WERI-Rb-1 (cell line): ENCODE measurements at places on chromosomes 11 and 22.

DNA sequence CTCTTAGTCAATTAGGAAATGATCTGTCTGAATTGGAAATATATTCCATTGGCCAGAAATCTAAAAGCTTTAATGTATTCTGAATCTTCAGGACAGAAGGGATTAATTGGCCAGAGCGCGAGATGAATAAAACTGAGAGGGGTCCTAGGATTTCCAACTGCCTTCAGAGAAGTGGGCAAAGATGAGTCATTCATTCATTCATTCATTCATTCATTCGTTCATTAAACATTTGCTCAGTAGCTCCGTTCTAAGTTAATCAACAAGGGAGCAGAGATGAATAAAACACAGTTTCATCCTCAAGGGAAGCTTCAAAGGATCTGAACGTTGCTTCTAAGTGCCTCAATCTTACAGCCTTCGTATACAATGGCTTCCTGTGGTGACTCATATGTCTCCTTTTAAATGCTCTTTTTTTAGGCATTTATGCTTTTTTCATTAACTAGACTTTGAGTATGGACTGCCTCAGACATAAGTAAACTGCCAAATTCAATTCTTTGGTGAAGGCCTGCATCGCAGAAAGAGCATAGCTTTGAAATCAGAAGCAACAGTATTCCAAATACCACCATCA lies 537.4 kb upstream of the CCDC90B start:
- DNase-seq: no peak

DNA sequence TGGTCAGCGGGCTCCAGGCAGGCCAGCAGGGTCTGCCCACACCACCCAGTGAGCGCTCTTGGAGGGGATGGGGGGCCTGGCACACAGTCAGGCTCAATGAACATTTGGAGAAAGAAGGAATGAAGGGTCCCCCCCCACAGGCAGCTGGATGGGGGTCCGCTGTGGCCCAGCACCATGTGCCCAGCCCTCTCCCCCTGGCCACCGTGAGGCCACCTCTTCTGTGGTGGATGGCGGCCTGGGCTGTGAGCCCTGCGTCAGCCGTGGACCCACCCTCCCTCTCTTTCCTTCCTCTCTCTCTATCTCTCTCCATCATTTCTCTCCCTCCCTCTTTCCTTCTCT lies 35.1 kb upstream of the MUC5AC start:
- DNase-seq: no peak

DNA sequence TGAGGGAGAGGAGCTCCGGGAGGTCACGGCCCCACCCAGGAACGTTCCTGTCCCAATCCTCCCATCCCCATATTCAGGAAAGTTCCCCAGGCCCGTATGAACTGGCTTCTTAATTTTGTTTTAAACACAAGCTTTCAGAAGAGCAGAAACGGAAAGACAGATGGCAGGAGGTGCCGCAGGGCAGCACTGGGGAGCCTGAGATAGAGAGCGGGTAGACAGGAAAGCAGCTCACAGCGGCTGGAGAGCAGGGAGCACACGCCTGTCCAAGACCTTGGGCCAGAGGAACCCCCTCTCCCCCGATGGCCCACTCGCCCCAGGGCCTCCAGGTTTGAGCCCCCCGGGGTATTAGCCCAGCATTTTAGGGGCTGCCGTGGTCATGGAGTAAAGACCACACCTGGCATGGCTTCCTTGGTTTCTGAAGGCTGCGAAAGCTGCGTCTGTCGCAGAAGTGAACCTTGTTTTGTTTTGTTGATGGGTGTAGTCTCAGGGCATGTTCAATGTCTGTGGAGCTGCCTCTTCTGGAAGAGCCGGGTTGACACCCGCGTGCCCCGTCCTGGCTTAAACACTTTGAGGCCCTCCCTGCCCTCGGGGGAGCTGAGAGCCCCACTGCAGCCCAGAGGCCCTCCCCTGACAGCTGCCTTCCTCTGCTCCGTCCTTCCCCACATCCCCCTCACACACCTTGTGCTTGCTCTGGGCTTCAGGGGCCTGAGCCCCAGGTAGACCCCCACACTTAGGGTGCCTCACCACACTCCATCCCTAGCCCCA lies 17.9 kb upstream of the KCNQ1OT1 start:
- no peak for DNase-seq

DNA sequence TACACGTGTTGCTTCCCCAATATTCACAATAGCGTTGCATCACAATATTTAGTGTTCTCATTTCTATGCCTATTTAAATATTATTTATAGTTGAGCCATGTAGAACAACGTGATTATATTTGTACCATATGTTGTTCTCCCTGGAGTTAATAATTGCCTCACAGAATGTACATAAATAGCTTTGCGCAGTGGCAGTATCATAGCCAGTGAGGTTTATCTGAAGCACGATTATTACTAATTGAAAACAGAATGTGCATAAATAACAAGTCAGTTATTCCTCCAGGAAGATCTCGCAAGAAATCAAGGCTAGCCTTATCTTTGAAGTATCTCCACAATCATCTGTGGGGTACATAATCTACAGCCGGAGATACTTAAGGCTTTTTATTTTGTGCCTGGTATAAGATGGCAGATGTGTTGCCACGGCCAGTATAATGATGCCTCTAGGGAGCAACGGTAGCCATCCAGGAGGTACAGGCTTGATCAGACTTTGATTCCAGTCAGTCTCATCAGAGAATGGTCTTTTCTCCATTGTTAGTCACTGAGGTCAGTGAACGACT lies 197.5 kb downstream of the MSANTD4 start:
- no peak for DNase-seq

DNA sequence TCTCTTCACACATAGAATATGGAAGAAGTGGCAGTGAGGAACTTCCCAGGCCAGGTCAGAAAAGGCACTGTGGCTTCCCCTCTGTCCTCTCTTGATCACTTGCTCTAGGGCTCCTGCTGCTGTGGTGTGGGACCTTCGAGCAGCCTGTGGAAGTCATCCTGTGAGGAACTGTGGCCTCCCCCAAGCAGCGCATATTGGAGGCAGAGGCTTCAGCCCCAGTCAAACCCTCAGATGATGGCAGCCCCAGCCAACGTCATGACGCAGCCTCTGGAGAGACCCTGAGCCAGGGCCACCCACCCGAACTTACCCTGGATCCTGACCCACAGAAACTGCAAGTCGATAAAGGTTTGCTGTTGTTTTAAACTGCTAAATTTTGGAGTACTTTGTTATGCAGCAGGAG lies 444.9 kb downstream of the TBC1D22A start:
- no peak for DNase-seq

DNA sequence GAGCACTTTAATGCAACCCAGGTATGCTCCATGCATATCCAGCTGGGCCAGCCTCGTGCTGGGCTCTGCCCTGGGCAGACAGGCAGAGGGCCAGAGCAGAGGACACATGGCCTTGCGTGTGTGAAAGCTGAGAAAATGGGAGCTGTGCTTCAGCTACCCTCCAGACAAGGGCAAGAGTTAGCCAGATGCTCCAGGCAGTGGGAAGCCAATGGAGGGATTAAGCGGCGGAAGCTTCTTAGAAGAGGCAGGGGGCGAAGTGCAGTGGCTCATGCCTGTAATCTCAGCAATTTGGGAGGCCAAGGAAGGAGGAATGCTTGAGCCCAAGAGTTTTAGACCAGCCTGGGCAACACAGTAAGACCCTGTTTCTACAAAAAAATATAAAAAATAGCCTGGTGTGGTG lies 9.8 kb upstream of the ARHGEF17 start:
- peak; percentile 84 for DNase-seq

- DNase-seq: no peak
Observed at GRCh38 chr11:83566950-83567349, 280.8 kb upstream of the CCDC90B start.

- peak; percentile 15 for DNase-seq
Observed at GRCh38 chr11:92225125-92225567, 528 bp downstream of the FAT3 start.

GRCh38 chr11:79290761-79291160 lies 150.1 kb downstream of the TENM4 start:
- DNase-seq: no peak

- no peak for DNase-seq
Observed at GRCh38 chr11:117186431-117186761, 7.9 kb downstream of the SIDT2 start.

- no peak for DNase-seq
Observed at GRCh38 chr11:61340979-61341378, 8.0 kb downstream of the TKFC start.

GRCh38 chr22:39722501-39722900 lies 151.9 kb downstream of the CACNA1I start:
- DNase-seq: no peak

GRCh38 chr11:1834779-1835670 lies at the start of gene SYT8:
SYT8 (plus strand) TSS chr11:1834990; CDS start chr11:1835106, 116 bp downstream.
- no peak for DNase-seq

DNA sequence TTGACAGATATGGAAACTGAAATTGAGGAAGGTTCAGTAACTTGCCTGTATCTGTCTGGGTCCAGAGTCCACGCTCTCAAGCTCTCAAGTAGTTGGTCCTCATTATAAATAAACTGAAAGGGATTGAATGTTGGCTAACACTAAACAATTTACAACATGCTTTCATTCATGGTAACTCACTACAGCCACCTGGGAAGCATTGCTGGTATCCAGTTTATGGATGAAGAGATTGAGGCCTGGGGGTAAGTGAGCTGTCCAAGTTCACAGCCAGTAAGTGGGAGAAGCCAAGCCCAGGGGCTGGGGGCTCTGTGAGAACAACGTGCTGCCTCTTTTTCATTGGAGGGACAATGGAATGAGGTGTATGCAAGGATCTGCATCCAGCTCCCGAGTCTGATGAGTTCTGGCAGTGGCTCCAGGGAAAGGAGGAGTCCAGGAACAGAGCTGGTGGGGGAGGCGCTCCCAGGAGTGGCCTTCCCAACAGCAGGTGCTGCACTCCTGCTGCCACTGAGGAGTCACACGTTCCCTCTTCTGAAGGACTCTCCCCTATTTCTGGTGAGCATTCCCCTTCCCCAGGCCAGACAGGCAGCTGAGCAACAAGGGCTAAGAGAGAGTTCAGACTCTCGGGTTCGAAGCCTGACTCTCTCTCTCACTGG lies 175.8 kb downstream of the CSNK2A3 start:
- DNase-seq: no peak

- DNase-seq: no peak
Observed at GRCh38 chr11:35838071-35838470, 105.8 kb upstream of the LDLRAD3 start.

DNA sequence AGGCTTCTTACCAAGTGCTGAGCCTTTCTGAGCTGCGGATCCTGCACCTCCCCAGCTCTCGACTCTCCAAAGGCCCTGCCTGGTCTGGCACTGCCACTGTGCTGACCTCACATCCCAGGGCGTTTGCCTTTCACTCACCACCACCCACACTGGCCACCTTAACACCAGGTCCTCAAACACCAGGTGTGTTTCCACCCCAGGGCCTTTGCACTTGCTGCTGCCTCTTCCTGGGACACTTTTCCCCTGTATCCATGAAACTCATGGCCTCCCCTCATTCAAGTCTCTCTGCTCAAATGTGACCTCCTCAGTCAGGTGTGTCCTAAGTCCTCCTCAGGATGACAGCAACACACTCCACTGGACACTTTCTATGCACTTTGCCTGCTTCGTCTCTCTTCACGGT lies 51.4 kb upstream of the ANO1 start:
- no peak for DNase-seq

DNA sequence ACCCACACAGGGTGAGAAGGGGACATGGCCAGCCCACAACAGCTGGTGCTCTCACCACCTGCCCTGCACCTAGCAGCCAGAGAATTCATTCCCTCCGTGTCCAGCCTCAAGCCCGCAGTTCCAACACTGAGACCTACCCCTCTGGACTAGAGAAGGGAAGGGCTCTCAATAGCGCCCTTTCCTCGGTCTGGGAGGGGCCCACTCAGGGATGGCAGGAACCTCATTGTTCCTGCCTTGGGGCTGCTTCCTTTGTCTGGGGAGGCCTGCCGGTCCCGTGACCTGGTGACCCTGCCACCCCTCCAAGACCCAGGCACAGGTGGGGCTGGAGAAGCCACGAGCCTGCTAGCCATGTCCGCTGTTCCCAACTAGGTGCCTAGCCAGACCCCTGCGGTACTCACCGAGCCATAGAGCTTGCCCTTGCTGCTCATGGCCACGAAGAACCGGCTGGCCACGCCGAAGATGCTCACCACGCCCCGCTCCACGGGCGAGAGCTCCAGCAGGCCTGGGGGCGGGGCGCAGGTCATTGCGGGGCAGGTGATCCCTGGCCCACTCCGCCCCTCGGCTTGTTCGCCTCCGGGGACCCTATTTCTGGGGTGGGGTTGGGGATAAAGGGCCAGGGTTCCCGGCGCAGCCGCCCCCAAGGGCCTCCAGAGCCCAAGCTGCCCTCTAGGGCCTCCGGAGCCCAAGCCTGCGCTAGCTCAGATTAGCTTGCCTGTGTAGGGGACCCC lies 1.4 kb downstream of the FGF4 start:
- no peak for DNase-seq

GRCh38 chr11:96229354-96229977 lies 113.5 kb downstream of the MAML2 start:
- DNase-seq: no peak

DNA sequence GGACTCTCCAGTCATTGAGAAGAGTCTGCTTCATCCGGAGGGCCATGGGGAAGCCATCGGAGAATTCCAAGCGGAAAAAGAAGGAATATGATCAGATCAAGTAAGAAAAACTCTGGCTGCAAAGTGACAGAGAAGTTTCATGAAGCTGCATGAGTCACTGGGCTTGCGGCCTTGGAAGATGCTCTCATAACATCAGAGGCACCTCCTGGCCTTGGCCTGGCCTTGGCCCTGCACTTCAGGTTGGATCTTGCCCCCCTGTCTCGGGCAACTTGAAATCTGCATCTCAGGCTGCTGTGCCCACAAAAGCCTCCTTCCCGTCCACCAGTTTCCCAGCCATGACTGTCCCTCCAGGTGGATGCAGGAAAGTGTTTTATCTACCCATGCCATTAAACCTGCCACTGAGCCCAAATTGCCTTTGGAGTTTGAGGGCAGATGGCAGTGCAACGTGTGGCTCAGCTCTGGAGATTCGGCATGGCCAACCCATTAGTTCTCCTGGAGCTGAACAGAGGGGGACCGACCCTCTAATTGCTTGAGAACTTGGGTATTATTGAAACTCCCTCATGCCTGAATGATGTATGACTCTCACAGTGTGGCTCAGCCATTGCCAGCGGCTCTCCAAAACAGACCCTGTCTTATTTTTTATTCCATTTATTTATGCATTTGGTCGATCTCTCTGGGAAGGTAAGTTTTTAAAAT lies 66.7 kb downstream of the SEZ6L start:
- no peak for DNase-seq

- DNase-seq: no peak
Observed at GRCh38 chr11:114166897-114167323, 107.4 kb downstream of the ZBTB16 start.

- DNase-seq: no peak
Observed at GRCh38 chr11:35112056-35112845, 26.7 kb upstream of the CD44 start.

GRCh38 chr11:114314096-114314495 lies 17.9 kb downstream of the NNMT start:
- DNase-seq: no peak

GRCh38 chr11:59575505-59575904 lies 40.1 kb downstream of the OSBP start:
- no peak for DNase-seq
